Endothelial cell of umbilical vein (primary cell): ENCODE measurements at places on chromosomes 5 and 9.

GRCh38 chr5:128498844-128499455, 39.1 kb downstream of the FBN2 start:
- DNase-seq: peak; percentile 60

- DNase-seq: no peak
Observed at GRCh38 chr5:171513591-171513990, 94.1 kb downstream of the FGF18 start.

GRCh38 chr5:84450617-84451414, 66.1 kb upstream of the EDIL3 start:
- peak; percentile 43 for DNase-seq

GRCh38 chr9:107274953-107275422, 8.1 kb upstream of the RAD23B start:
- no peak for DNase-seq

GRCh38 chr5:3258050-3258449, 337.6 kb upstream of the IRX1 start:
- no peak for DNase-seq

GRCh38 chr5:14489643-14490042, 91.9 kb upstream of the OTULINL start:
- DNase-seq: no peak

- DNase-seq: no peak
Observed at GRCh38 chr5:10328323-10328722, 20.6 kb upstream of the CMBL start.

GRCh38 chr9:109907400-109907799, 127.4 kb downstream of the PALM2AKAP2 start:
- peak; percentile 99 for DNase-seq

- no peak for DNase-seq
Observed at GRCh38 chr5:56631719-56632118, 183.6 kb upstream of the MAP3K1 start.

DNA sequence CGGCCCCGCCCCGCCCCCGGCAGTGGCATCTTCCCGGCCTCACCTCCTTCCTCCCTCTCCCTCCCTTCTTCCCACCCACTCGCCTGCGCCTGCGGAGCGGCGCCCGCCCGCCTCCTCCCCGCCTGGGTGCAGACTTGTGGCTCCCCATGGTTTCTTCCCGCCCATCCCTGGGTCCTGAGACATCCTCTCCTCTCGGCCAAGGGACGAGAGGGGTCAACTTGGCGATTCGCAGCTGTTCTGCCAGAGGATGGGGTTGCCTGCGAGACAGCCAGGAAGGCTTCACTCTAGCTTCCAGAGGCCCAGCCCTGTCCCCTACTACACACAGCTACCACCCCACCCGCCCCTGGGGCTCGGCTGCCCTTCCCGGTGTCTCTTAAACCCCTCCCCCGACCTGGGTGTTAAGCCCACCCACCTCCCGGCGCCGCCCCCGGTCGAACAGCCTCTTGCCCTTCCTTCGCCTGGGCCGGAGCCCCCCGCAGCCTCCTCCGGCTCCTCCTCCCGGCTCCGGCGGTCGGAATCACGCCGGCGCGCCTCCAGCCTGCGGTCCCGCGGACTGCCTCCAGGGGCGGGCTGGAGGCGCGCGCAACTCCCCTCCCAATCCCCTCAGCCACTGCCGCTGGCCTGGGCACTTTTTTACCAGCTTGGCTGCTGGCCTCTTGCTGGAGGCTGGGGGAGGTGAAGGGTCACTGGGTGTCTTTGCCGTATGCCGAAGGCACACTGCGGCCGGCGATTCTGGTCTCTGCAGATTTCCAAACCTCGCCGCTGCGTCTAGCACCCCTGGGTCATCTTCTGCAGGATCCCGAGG, 1.9 kb downstream of the JADE2 start:
- peak; percentile 84 for DNase-seq

DNA sequence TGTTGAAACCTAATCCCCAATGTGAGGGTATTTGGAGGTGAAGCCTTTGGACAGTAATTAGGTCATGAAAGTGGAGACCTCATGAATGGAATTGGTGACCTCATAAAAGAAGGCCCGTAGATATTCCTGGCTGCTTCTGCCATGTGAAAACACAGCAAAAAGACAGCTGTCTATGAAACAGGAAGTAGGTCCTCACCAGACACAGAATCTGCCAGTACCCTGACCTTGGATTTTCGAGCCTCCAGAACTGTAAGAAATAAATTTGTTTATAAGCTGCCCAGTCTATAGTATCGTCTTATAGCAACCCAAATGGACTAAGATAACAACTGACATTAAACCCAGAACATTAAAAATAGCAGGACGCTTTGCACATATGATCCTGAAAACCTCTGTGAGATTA, 371.1 kb downstream of the SPOCK1 start:
- no peak for DNase-seq

GRCh38 chr5:177438468-177438867, 8.1 kb upstream of the PRR7 start:
- DNase-seq: no peak

- DNase-seq: no peak
Observed at GRCh38 chr9:33988219-33988890, 60.3 kb downstream of the UBAP2 start.

DNA sequence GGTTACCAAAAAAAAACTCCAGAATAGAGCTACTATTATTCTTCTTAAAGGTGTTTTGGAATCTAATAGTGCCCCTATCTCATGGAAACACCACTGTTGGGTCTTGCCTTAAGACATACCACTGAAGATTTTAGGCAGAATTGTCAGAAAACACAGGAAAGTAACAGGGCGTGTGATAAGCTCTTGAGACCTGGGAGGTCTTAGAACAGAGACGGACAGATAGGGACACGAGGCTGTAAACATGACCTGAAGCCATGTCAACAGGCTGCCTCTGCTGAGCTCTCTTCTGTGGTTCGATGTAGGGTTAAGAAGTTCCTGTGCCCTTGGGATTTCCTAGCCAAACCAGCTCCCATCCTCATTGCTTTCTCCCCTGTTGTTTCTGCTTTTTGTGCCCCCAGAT, 69.3 kb downstream of the CTSL start:
- DNase-seq: no peak

DNA sequence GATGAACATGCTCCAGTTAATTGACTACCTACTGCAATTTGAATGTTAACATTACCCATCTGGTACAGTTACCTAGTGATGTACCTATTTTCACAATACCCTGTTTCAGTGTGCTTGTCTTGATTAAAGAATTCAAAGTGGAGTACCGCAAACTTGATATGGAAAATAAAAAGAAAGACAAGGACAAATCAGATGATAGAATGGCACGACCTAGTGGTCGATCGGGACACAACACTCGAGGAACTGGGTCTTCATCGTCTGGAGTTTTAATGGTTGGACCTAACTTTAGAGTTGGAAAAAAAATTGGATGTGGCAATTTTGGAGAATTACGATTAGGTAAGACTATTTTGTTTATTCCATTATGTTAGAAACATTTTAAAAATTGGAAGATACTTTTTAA, 33.5 kb downstream of the CSNK1G3 start:
- DNase-seq: peak; percentile 27

GRCh38 chr5:139810341-139811273, 15.0 kb downstream of the PSD2 start:
- no peak for DNase-seq

GRCh38 chr5:171776770-171777759, 8.6 kb upstream of the SMIM23 start:
- peak; percentile 45 for DNase-seq

GRCh38 chr5:171494452-171495121, 75.1 kb downstream of the FGF18 start:
- DNase-seq: peak; percentile 63

DNA sequence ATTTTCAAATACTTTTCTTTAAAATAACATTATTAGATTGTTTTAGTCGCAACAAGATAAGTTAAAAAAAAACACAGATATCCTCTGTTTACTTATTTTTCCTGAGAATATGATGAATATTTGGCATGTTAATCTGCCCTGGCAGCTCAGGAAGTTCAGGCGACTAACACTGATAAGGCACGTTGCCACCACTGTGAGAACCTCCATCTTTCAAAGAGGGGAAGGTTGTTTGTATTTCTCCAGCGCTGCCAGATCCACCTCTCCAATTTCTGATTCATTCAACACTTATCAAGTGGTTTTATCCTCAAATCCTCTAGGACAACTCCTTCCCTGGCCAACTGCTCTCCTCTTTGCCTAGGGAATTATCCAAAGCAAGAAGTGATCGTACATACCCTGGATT, 21.8 kb downstream of the CTNNAL1 start:
- DNase-seq: peak; percentile 95

GRCh38 chr9:108225149-108225800, 630.5 kb downstream of the ACTL7B start:
- DNase-seq: no peak

DNA sequence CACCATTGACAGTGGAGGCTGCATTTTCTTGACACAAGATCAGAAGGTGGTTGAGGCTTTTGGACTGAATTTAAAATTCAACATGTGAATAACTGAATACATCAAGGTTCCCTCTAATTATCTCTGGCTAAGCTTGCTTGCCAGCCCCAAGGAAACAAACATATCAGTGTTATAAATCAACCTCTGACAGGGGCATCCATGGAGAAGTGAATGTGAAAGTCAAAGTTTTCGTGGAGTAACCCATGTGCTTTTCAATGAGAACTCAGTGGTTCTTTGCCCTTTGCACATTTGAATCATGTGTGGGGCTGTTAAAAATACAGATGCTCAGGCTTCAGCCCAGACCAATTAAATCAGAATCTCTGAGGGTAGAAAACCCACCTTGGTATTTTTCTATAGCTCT, 128.9 kb downstream of the LRRC70 start:
- DNase-seq: no peak

GRCh38 chr5:8560776-8561175, 691.8 kb downstream of the MTRR start:
- DNase-seq: no peak

DNA sequence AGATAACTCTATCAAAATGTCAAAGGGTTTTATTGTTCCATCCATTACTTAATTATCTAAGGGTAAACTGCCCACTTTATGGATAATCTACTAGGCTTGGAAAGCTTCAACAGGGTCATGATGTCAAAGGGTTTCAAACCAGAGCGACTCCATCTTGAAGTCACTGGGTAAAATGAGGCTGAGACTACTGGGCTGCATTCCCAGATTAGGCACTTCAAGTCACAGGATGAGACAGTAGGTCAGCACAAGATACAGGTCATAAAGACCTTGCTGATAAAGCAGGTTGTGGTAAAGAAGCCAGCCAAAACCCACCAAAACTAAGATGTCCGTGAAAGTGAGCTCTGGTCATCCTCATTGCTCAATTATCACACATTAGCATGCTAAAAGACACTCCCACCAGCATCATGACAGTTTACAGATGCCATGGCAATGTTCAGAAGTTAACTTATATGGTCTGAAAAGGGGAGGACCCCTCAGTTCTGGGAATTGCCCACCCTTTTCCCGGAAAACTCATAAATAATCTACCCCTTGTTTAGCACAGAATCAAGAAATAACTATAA, 138.6 kb downstream of the GNAQ start:
- no peak for DNase-seq
